A549 treated with DMSO at 1 μM for 4 hours (cell line): ENCODE measurements at places on chromosomes 13 and 19. TPM values are rescaled to one million over a fixed set of nuclear protein-coding genes. Genes with fewer than 3 reads are reported as not detected.

FRY gene
- 0.01 to 0.21 TPM (median 0.04 TPM) in 4 of 5 replicates, not detected in the other for total RNA-seq

SPACA4 gene
- 0.11 TPM in 1 of 5 replicates, not detected in the others for total RNA-seq

LRRC63 gene
- not detected in 5 replicates for total RNA-seq

SOX1 gene
- not detected in 5 replicates for total RNA-seq

SHANK1 gene
- 0.07 to 0.52 TPM (median 0.22 TPM) in 5 replicates for total RNA-seq

PNMA8B gene
- not detected in 5 replicates for total RNA-seq

FUT3 gene
- 0.07 to 0.14 TPM in 2 of 5 replicates, not detected in the others for total RNA-seq

KIR2DL1 gene
- total RNA-seq, result not detected in 5 replicates

ZNF135 gene
- total RNA-seq, result 0.04 TPM in 1 of 5 replicates, not detected in the others

PRODH2 gene
- 0.27 to 0.66 TPM (median 0.41 TPM) in 4 of 5 replicates, not detected in the other for total RNA-seq

CNN1 gene
- 0.28 to 0.56 TPM (median 0.44 TPM) in 5 replicates for total RNA-seq

ZNF723 gene
- not detected in 5 replicates for total RNA-seq

MYBPC2 gene
- not detected in 5 replicates for total RNA-seq

PSG1 gene
- total RNA-seq, result 0.21 to 0.52 TPM (median 0.33 TPM) in 5 replicates

APLP1 gene
- total RNA-seq, result 82.7 to 99.7 TPM (median 88.7 TPM) in 5 replicates

CGB8 gene
- 3.5 to 6.0 TPM (median 4.8 TPM) in 5 replicates for total RNA-seq

SYNE4 gene
- 0.17 to 0.63 TPM (median 0.31 TPM) in 5 replicates for total RNA-seq

DLL3 gene
- total RNA-seq, result 4.9 to 10.9 TPM (median 10.4 TPM) in 5 replicates

PIAS4 gene
- total RNA-seq, result 12.5 to 18.9 TPM (median 17.4 TPM) in 5 replicates

CYP4F11 gene
- 6.6 to 8.8 TPM (median 7.0 TPM) in 5 replicates for total RNA-seq

DPP9 gene
- total RNA-seq, result 59.3 to 76.1 TPM (median 69.8 TPM) in 5 replicates

TYK2 gene
- total RNA-seq, result 32.6 to 51.3 TPM (median 48.2 TPM) in 5 replicates

KIR2DL4 gene
- not detected in 5 replicates for total RNA-seq

SHISA2 gene
- total RNA-seq, result 0.02 to 0.04 TPM in 2 of 5 replicates, not detected in the others

ANGPTL8 gene
- total RNA-seq, result not detected in 5 replicates

CBLC gene
- not detected in 5 replicates for total RNA-seq

TEX101 gene
- not detected in 5 replicates for total RNA-seq

AMH gene
- total RNA-seq, result 9.5 to 25.2 TPM (median 16.0 TPM) in 5 replicates

KASH5 gene
- not detected in 5 replicates for total RNA-seq

ATP4B gene
- total RNA-seq, result not detected in 5 replicates

CEACAM21 gene
- total RNA-seq, result not detected in 5 replicates

SYNGR4 gene
- total RNA-seq, result 2.0 to 3.6 TPM (median 2.4 TPM) in 5 replicates

PSG11 gene
- total RNA-seq, result not detected in 5 replicates

GPATCH1 gene
- 14.5 to 17.2 TPM (median 15.1 TPM) in 5 replicates for total RNA-seq

C19orf38 gene
- total RNA-seq, result 0.10 to 0.23 TPM (median 0.11 TPM) in 4 of 5 replicates, not detected in the other

TEX26 gene
- total RNA-seq, result not detected in 5 replicates

ZNF836 gene
- 0.55 to 1.1 TPM (median 0.73 TPM) in 5 replicates for total RNA-seq

KLK10 gene
- total RNA-seq, result 0.25 to 0.40 TPM (median 0.34 TPM) in 5 replicates

GFY gene
- total RNA-seq, result 0.07 to 0.22 TPM (median 0.18 TPM) in 4 of 5 replicates, not detected in the other

RNF225 gene
- total RNA-seq, result 0.13 to 0.22 TPM in 2 of 5 replicates, not detected in the others

CEACAM6 gene
- 20.9 to 30.9 TPM (median 27.0 TPM) in 5 replicates for total RNA-seq

BRME1 gene
- total RNA-seq, result 0.27 to 0.42 TPM (median 0.32 TPM) in 4 of 5 replicates, not detected in the other

ZNF132 gene
- total RNA-seq, result 0.07 to 0.16 TPM (median 0.08 TPM) in 4 of 5 replicates, not detected in the other

NUP62 gene
- total RNA-seq, result 78.6 to 111 TPM (median 98.3 TPM) in 5 replicates

CYP4F2 gene
- total RNA-seq, result 0.07 to 0.20 TPM (median 0.11 TPM) in 4 of 5 replicates, not detected in the other

BORCS8 gene
- 10.1 to 12.1 TPM (median 11.4 TPM) in 5 replicates for total RNA-seq

PABPC3 gene
- 0.16 to 0.20 TPM (median 0.19 TPM) in 5 replicates for total RNA-seq

C19orf81 gene
- total RNA-seq, result 2.1 to 10.3 TPM (median 9.1 TPM) in 5 replicates

LPAR6 gene
- total RNA-seq, result 0.83 to 1.5 TPM (median 1.2 TPM) in 5 replicates
